Osteocyte (in vitro differentiated cells): ENCODE measurements at places on chromosomes 2 and 18. TPM values are rescaled to one million over a fixed set of nuclear protein-coding genes. Genes with fewer than 3 reads are reported as not detected.
A peak's percentile ranks its signal among the peaks of the same experiment; 100 is the strongest.

COLEC12 gene
- 113 and 120 TPM in 2 replicates for total RNA-seq

DNA sequence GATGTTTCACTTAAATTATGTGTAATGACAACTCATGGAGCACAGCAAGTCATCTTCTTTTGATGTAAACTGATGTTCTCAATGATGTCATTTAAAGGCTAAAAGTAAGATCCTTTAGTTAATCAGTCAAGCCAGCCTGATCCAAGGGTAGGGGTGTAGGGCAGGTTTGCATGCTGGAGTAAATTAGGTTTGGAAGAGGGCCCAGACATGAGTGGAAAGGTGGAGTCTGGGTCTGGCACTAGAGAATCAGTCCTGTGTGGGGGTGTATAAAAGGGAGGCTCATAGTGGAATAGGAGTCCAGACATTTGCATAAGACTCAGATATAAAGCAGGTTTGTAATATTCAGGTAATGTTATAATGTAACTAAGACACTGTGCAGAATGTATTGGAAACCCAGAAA is 88.8 kb upstream of the NYAP2 start:
- no peak overlapping the region for H3K27ac ChIP-seq
- H3K4me3 ChIP-seq, result no peak overlapping the region
- no peaks in the 10 kb centered on the region for H3K36me3 ChIP-seq
- H3K4me1 ChIP-seq, result no peaks in the 10 kb centered on the region

CIB4 gene
- total RNA-seq, result not detected in 2 replicates

- DNase-seq, result no peak
- H3K4me1 ChIP-seq, result no peaks in the 10 kb centered on the region
- no peak overlapping the region for H3K27ac ChIP-seq
- no peaks in the 10 kb centered on the region for H3K27me3 ChIP-seq
- no peak overlapping the region for H3K4me3 ChIP-seq
Observed at GRCh38 chr2:152925547-152926448, 207.4 kb downstream of the ARL6IP6 start.

GRCh38 chr2:31161637-31162036 is 23.4 kb upstream of the GALNT14 start:
- DNase-seq, result no peak
- H3K27me3 ChIP-seq, result peaks cover 23% of the 10 kb centered on the region
- no peak overlapping the region for H3K4me3 ChIP-seq
- H3K36me3 ChIP-seq, result no peaks in the 10 kb centered on the region
- H3K4me1 ChIP-seq, result no peaks in the 10 kb centered on the region

DNA sequence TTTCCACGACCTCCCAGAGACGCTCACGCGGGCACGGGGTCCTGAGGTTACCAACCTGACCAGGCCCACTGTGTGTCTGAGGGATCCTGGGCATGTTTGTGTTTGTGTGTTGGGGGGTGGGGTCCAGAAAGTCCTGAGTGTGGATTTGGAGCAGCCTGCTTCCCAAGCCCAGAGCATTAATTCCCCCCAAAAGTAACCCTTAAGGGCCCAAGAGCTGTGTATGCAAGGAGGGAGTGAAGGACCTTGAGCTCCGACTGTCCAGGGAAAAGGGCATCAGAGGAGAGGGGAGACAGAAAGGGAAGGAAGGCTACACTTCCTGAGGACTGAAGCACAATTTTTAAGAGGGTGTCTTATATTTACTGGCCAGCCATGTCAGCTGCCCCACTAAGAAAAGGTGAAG is 5.2 kb upstream of the SIX3 start:
- peaks cover 81% of the 10 kb centered on the region for H3K27me3 ChIP-seq
- no peak overlapping the region for H3K27ac ChIP-seq
- H3K36me3 ChIP-seq, result no peaks in the 10 kb centered on the region
- DNase-seq, result no peak

CACNB4 gene
- total RNA-seq, result 3.4 and 3.6 TPM in 2 replicates

CHRNA1 gene
- 0.24 and 0.57 TPM in 2 replicates for total RNA-seq

FAM237A gene
- not detected in 2 replicates for total RNA-seq

GRCh38 chr2:157990173-157990572 is 111.5 kb upstream of the UPP2 start:
- DNase-seq, result no peak
- H3K4me1 ChIP-seq, result no peaks in the 10 kb centered on the region
- H3K4me3 ChIP-seq, result no peak overlapping the region
- H3K36me3 ChIP-seq, result no peaks in the 10 kb centered on the region
- peaks cover 57% of the 10 kb centered on the region for H3K27me3 ChIP-seq

DNA sequence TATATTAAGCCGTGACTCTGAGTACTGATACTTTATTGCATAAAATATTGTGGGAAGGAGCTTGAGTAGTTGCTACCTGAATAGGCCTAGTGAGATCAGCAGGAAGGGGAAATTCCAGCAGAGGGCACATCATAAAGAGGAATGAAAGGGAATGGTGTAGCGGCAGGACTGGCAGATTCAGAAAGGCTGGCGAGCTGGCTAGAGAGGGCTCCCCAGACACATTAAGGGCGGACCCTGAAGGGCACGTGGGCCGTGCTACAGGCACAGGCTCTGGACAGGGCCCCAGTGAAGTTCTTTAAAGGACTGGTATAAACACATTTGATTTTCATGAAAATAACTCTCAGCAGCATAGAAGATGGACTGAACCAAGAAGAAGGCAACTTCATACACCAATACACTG is 43.0 kb downstream of the PTPN2 start:
- H3K36me3 ChIP-seq, result peaks cover 4% of the 10 kb centered on the region
- no peak overlapping the region for H3K27ac ChIP-seq
- H3K27me3 ChIP-seq, result no peaks in the 10 kb centered on the region
- no peak for DNase-seq
- peaks cover 39% of the 10 kb centered on the region for H3K4me1 ChIP-seq

PIEZO2 gene
- total RNA-seq, result 134 and 139 TPM in 2 replicates

DNA sequence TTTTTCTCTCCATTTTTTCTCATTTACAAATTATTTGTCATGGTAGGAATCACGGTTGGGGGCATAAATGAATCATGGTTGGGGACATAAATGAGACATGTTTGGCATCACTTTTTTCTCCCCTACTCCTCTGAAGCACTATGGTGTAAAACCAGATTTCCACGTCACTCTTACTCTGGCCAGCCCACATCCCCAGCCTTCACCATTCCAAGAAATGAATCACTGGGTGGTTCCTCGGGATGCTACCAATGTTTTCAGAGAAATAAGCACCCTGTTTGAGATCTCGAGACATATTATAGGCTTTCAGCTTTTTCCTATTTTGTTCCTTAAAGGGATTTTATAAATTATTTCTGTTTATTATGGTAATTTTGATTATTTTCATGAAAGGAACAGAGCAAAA is 155.0 kb upstream of the SLC8A1 start:
- H3K36me3 ChIP-seq, result no peaks in the 10 kb centered on the region
- H3K27ac ChIP-seq, result no peak overlapping the region
- no peaks in the 10 kb centered on the region for H3K4me1 ChIP-seq

DNA sequence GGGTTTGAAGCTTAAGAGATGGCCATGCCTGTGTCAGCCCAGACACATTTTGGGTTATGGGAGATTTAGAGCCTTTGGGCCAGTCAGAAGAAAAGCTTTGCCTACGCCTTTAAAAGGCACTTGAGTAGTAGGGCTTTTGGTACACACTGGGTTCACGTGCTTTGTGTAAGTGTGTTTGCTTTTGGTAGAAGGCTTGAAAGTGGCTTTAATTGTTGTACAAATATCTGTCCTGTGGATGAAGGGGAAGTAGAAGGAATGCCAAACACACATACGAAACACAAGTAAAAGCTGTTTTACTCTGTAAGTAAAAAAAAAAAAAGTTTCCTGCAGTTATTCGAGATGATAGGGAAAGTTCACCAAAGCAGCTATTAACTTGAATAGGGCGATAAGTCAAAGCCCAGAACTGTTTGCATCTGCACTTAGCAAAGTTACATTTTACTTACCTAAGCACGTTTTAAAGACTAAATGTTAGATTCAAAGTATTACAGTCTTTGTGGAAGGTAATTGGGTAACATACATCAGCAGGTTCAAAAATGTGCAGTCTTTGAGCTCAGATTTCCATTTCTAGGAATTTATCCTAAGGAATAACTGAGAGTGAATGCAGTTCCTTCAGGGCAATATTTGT is 75.4 kb downstream of the STK25 start:
- peaks cover 42% of the 10 kb centered on the region for H3K36me3 ChIP-seq
- no peak overlapping the region for H3K4me3 ChIP-seq
- no peak overlapping the region for H3K27ac ChIP-seq
- DNase-seq, result no peak
- H3K27me3 ChIP-seq, result no peaks in the 10 kb centered on the region
- H3K4me1 ChIP-seq, result no peaks in the 10 kb centered on the region

CRACDL gene
- 0.57 and 1.3 TPM in 2 replicates for total RNA-seq

DNA sequence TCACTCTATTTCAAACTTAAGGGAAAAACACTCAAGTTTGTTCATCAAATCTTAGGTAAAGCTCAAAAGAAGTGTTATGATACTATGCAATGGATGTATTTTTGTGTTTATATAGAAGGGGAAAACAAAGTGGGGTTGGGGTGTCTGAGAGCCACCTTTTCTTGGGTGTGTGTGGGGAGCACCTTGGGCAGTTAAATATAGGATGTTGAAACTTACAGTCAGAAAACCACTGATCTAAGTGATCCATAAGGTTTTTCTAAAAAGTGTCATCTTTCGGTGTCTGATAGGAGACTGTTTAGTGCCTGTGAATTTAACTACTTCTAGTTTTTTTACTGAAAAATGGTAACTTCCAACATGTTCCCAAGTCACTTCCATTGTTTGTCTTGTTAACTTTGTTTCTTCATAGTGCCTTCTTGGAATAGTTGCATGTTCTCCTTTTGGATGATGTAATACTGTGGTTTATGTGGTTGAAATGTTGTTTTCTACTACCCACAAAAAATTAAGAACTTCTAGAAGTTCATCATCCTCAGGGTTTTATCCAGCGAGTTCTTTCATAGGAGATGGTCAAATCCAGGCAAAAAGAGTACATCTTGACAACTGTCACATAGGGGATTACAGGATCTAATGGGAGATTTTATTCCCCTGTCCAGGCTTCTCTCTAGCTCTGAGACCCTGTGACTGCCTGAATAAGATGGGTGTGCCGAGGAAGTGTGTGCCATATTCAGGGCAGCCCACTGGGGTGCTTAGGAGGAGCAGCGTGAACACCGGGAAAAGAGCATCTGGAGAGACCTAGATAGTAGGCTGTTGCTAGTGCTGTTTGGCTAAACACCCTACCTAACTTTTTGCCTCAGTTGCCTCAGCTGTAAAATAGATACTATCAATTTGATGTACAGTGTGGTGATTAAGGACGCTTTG is 46.2 kb downstream of the CAB39 start:
- H3K4me3 ChIP-seq, result no peak overlapping the region
- peak overlapping the region; percentile 86 for H3K27ac ChIP-seq
- DNase-seq, result no peak
- peaks cover 13% of the 10 kb centered on the region for H3K36me3 ChIP-seq

GRCh38 chr2:82224301-82224940 is 1919.9 kb upstream of the LRRTM1 start:
- no peaks in the 10 kb centered on the region for H3K36me3 ChIP-seq
- no peak overlapping the region for H3K27ac ChIP-seq
- no peak for DNase-seq
- H3K4me1 ChIP-seq, result no peaks in the 10 kb centered on the region
- no peaks in the 10 kb centered on the region for H3K27me3 ChIP-seq
- H3K4me3 ChIP-seq, result no peak overlapping the region

- H3K27ac ChIP-seq, result no peak overlapping the region
- H3K27me3 ChIP-seq, result no peaks in the 10 kb centered on the region
- no peak overlapping the region for H3K4me3 ChIP-seq
- DNase-seq, result peak; percentile 32
Observed at GRCh38 chr2:111670776-111671175, 213.2 kb downstream of the ANAPC1 start.

- H3K4me1 ChIP-seq, result peaks cover 10% of the 10 kb centered on the region
- no peak overlapping the region for H3K27ac ChIP-seq
- DNase-seq, result no peak
- H3K27me3 ChIP-seq, result peaks cover 68% of the 10 kb centered on the region
- no peaks in the 10 kb centered on the region for H3K36me3 ChIP-seq
- H3K4me3 ChIP-seq, result no peak overlapping the region
Observed at GRCh38 chr18:48404716-48405507, 4.3 kb downstream of the ZBTB7C start.

CFAP53 gene
- total RNA-seq, result 0.39 and 0.78 TPM in 2 replicates

DNA sequence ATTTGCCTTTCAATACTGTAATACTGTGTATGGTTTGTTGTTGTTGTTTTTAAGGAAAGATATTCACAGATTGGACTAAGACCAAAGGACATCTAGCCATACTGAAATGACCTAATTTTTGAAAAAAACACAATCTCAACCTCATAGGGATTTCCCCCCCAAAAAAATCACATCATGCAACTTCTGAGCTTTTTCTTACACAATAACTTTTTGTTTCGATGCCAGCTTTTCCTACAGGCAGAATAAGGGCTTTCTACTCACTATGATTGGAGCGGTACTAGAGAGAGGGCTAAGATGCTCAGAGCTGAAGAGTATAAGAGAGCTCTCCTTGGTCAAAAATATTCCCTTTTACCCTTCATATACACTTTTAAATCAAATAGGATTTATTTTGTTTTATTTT is 32.4 kb upstream of the SLC3A1 start:
- H3K27ac ChIP-seq, result no peak overlapping the region
- no peaks in the 10 kb centered on the region for H3K27me3 ChIP-seq
- no peak for DNase-seq
- no peak overlapping the region for H3K4me3 ChIP-seq
- no peaks in the 10 kb centered on the region for H3K36me3 ChIP-seq

- no peak for DNase-seq
- H3K27ac ChIP-seq, result peak overlapping the region; percentile 79
- H3K36me3 ChIP-seq, result peaks cover 5% of the 10 kb centered on the region
- H3K4me1 ChIP-seq, result peaks cover 55% of the 10 kb centered on the region
- no peaks in the 10 kb centered on the region for H3K27me3 ChIP-seq
Observed at GRCh38 chr2:152587187-152587947, 129.9 kb downstream of the PRPF40A start.

WNT6 gene
- 0.42 and 0.64 TPM in 2 replicates for total RNA-seq

UGT1A10 gene
- total RNA-seq, result not detected in 2 replicates

IL37 gene
- not detected in 2 replicates for total RNA-seq

- H3K4me1 ChIP-seq, result peaks cover 12% of the 10 kb centered on the region
- DNase-seq, result no peak
- no peaks in the 10 kb centered on the region for H3K36me3 ChIP-seq
Observed at GRCh38 chr2:18741895-18742732, 152.7 kb upstream of the NT5C1B start.

GRCh38 chr2:172949522-172949921 is 126.1 kb upstream of the MAP3K20 start:
- no peaks in the 10 kb centered on the region for H3K27me3 ChIP-seq
- no peak overlapping the region for H3K27ac ChIP-seq
- no peak overlapping the region for H3K4me3 ChIP-seq
- H3K4me1 ChIP-seq, result peaks cover 32% of the 10 kb centered on the region
